Tibial nerve (tissue), 4 donors: ENCODE measurements at places on chromosomes 2 and 18.

DNA sequence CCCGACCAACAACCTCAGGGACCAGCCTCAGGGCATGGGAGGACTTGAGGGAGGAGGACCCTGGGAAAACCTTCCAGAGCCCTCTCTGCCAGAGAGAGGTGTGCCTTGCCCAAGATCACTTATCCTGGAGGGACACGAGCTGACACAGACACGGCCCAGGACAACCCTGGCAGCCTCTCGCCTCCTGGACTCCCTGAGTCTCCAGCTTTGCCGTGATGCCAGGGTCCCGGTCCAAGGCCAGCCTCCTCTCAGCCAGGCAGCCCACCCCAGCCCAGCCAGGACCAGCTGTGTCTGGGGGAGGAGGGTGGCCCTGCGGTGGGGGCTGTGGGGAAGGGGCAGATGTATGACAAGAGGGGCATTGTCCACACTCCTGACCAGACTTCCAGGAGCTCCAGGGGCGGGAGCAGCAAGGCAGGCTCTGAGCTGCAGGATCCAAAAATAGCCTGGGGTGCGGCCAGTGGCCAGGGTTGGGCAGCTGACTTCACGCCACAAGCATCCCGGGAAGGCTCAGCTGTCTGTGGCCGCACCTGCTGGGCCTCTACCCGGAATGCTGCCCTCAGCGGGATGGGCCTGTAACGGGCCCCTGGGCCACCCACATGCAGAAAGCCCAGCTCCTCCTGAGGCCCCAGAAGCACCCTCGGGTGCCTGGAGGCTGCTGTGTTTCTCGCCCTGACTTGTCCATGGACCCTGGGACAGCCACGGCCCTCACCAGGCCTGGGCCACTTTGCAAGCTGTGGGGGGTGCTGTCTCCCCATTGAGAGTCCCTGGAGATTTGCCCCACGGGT lies 65.5 kb upstream of the GPC1 start:
- DNase-seq, result peak; percentile 56

- DNase-seq, result no peak
Observed at GRCh38 chr18:55862693-55863390, 274.9 kb upstream of the TCF4 start.

DNA sequence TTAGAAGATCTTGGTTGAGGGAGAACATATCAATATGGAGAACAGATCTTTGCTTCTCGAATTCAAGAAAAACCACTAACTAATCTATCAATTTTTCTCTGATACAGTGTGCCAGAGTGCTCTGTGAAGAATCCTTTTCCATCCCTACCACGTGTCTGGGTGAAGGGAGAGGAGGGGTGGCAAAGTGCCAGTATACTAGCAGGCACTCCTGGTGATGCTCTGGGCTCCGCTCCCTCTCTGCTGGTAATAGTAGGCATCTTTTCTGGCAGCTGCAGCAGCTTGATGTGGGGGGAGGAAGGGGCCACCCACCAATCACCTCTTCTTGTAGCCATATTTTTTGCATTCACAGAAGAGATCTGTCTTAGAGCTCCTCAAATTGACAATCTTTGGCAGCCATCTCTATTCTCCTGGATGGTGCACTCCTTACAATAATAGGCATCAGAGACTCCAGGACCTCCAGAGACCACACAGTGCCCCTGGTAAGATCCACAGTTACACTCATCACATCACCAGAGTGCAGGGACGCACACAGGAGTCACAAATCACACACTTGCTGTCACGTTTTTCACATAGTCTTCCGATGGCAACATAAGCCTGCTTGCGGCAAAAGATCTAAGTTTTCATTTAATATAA lies 15.7 kb downstream of the STK39 start:
- DNase-seq, result no peak

DNA sequence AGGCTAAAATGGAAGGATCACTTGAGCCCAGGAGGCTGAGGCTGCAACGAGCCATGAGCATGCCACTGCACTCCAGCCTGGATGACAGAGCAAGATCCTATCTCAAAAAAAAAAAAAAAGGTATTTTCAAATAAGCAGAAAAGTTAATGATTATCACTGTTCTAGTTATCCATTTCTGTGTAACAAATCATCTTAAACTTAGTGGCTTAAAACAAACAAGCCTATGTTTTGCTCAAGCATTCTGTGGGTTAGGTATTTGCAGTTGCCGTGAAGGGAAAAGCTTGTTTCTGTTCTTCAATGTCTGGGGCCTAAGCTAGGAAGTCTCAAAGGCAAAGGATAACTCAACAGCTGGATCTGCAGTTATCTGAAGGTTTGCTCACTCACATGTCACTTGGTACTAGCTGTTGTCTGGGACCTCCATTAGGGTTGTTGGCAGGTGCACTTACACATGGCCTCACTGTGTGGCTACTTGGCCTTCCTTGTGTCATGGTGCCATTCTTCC lies 14.1 kb downstream of the MFF start:
- no peak for DNase-seq

GRCh38 chr2:235640926-235641723 lies 147.3 kb downstream of the AGAP1 start:
- DNase-seq, result no peak

DNA sequence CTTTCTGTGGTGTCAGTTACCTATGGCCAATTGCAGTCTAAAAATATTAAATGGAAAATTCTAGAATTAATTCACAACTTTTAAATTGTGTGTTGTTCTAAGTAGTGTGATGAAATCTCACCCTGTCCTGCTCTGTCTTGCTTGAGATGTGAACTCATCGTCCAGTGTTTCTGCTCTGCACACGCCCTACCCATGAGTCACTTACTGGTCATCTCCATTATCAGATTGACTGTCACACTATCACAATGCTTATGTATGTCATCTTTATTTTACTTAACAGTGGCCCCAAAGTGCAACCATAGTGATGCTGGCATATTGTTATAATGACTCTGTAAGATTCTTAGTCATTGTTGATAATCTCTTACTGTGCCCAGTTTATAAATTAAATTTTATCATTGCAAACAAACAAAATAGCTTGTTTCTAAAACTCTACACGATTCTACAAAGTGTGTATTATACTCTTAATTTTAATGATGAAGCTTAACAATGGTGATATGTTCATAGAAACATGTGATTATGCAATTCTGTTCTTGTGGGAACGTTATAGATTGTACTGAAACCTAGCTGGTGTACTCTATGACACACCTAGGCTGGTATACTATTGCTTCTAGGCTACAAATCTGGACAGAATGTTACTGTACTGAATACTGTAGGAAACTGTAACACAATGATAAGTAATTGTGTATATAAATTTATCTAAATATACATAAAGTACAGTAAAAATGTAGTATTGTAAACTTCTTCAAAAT lies 1086.8 kb upstream of the PIK3C3 start:
- DNase-seq, result no peak

DNA sequence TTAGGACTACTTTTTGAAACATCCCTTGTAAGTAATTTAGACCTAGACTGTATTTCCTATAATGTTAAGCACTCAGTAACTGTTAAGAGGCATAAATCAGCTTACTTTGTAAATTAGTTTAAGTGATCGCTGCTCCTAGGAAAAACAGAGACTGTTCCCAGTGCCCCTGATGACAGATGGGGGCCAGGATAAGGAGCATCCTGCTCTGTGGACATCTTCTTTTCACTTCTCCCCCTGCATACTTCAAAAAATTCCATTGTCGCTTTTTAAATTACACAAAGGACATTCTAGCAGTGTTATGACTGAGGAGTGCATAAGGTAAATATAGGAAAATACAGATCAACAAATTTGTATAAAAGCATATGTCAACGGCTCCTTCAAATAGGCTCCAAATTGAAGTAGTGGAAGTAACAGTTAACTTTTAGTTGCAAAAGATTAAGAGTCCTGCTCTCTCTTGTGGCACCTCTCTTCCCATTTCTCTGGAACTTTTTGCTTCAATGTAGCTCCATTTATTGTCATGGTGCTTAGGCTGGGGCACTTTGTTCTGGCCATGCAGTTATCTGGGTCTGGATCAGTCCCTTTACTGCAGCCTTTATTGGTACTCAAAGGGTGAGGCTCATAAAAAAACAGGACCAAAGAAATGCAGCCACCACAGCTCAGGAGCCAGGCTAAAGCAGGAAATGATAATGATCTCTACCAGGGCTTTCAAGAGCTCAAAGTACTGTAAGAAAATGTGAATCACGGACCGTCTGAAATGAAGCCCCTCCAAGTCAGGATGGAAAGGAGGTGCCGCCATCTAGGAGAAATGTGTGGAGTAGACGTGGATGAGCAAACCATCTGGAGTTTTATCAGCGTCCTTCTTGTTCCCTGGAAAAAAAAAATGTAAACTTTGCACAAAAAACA lies 162.1 kb upstream of the ZNF516 start:
- no peak for DNase-seq

GRCh38 chr2:32377928-32378327 lies 21.1 kb downstream of the BIRC6 start:
- no peak for DNase-seq

DNA sequence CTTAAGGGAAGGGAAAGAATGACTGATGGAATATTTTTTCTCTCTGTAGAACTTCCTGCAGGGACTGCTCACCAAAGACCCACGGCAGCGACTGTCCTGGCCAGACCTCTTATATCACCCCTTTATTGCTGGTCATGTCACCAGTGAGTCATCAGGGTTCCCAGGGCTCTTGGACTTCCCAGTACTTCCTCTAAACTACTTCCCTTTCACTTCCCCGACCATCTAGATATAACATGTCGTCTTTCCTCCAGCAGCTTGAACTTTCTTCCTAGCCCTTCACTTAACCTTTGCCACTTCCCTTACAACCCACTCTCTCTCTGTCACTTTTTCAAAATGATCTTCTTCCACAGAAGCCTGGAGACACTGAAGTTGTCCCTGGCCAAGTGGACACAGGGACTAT lies 7.2 kb downstream of the STK36 start:
- no peak for DNase-seq

DNA sequence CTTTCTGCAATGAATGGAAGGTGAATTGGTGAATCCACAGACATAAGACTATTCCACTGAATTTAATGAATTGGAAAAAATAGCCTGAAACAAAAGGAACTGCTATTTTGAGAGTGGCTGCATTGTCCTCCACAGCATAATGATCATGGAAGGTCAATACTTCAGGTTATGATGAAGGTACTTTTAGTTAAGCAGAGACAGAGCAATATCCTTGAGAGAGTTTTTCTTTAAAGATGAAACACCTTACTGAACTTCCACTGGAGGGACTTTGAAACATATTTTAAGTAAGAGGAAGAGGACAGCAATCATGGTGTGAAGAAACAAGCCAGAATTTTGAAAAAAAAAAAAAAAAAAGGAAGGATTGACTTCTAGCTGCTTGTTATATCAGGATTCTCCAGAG lies 68.8 kb upstream of the DPP10 start:
- DNase-seq, result no peak

DNA sequence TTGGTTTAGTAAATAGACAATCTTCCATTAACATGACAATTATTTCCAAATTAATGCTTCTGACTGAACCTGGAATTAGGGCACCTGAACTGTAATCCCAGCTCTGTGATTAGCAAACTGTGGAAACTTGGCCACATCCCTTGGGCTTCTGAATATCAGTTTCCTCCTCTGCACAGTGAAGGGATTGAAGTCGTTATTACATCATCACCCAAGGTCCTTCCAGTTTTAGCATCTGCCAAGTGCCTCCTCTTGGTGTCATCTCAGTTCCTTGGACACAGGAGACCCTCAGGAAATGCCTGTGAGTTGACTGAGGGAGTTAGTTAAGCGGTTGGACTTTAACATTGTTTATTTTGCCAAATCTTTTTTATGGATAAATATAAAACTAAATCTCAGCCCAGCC lies 64.8 kb downstream of the MOGAT1 start:
- no peak for DNase-seq

DNA sequence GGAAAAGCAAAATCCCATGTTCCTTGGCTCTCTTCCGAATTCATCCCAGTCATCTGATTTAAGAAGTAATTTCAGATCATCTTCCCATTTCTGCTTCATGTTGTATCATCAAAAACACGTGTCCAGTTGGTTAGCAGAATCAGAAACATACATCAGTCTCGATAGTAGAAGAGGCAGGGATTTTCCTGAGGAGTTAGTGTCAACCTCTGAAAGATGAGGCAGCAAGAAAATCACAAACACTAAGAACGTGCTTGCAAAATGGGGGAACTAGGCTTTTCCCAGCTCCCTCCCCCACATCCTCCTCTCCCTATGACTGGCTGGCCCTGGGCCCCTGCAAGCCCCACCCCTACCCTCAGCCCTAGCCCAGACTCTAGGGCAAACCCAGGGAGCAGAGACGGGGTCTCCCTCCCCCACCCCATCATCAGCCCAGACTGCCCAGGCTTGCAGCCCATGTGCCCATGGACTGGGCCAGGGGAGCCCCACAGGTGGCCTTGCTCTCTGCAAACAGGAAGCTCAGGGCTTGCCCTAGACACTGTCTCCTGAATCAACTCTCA lies 161.0 kb upstream of the ID2 start:
- DNase-seq, result no peak

- DNase-seq, result no peak
Observed at GRCh38 chr18:57446322-57446721, 11.1 kb downstream of the ONECUT2 start.

GRCh38 chr2:98869870-98870269 lies 66.2 kb downstream of the CRACDL start:
- no peak for DNase-seq

DNA sequence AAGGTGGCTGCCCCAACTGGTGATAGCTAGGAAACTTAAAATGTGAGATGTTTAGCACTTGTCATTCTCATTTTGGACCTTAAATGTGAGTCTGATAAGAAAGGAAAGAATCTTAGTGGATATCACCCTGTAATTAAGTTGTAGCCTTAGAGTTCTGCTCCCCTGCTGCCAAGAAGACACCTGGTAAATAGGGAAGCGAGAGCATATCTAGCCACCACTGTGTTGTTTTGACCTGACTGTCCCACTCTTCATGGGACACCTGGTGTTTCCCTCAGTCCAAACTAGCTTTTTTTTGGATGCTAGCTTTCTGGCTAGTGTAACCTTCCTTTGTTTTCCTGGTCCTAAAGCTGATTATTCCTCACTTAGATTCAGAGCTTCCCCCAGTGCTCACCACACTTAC lies 357.6 kb downstream of the RAD51AP2 start:
- DNase-seq, result no peak

- no peak for DNase-seq
Observed at GRCh38 chr18:65336411-65336810, 414.4 kb upstream of the CDH7 start.

DNA sequence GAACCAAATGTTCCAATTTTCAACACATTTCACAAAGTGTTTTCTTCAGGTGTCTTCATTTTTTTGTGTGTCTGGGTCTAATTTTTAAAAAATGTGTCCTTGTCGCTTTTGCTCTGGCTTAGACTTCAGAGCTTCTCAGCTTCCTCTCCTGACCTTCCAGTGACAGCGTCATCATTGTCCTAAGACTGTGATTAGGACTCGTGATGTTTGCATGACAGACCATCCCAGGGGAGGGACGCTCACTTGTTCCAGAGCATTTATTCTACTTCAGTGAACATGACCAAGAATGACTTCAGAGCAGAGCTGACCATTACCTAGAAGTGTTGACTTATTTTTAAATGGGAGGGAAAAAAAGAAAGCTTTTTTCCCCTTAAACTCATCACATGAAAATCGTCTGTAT lies 591.9 kb downstream of the IRS1 start:
- DNase-seq, result no peak

DNA sequence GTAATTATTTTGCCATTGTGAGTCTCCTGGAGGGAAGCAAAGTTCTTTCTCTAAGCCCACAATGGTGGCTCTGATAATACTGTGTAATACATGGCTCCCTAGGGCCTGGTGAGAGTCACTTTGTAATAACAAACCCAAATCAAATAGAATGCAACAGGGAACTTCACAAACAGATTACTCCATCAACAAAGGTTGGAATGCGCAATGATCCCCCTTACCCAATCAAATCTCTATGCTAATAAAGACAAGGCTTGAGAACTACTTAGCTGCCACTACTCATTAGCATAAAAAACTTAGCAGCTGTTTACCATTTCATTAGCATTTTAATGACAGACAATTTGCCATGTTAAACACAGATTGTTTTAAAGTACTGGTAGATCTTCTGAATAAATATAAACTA lies 285.6 kb upstream of the SESTD1 start:
- no peak for DNase-seq
